Breast epithelium (tissue), 4 donors: ENCODE measurements at places on chromosomes 11 and 22. TPM values are rescaled to one million over a fixed set of nuclear protein-coding genes. Genes with fewer than 3 reads are reported as not detected.

DNA sequence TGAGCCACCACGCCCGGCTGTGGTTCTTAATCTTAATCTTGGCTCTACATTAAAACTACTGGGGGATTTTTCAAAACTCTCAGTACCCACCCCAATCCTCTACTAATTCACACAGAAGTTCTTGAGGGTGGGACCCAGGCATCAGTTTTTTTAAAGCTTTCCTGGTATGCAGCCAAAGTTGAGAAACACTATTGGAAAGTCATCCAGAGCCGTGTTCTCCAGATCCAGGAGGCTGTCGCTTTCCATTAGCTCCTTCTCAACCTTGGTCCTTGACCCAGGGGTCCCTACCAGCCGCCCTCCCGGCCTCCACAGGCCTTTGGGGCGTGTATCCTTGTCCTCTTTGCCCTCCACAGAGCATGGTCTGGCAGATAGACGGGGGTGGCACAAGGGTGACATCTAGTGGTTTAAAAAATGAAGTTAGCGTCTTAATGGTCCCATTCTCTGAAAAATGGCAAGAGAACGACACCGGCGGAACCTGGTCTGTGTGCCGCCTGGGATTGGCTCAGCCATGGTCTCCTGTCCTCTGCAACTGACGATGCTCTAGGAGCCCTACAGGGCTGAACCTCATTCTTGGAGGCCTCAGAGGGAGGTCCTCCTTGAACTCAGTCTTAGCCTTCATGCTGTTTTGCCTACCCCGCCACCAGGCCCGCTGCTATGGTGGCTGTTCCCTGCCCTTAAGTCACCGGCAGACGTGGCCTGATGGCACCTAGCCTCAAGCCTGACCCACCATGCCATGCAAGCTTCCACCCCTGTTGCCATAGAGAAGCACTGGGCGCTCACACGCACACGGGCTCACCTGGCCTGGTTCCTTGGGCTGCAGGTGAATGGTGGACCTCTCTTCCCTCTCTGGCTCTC, 152.0 kb upstream of the SYN3 start:
- no peak for DNase-seq

RASGRP2 gene
- 10.0 TPM for total RNA-seq

- DNase-seq: no peak
Observed at GRCh38 chr11:94866936-94867795, 99.0 kb downstream of the AMOTL1 start.

DNA sequence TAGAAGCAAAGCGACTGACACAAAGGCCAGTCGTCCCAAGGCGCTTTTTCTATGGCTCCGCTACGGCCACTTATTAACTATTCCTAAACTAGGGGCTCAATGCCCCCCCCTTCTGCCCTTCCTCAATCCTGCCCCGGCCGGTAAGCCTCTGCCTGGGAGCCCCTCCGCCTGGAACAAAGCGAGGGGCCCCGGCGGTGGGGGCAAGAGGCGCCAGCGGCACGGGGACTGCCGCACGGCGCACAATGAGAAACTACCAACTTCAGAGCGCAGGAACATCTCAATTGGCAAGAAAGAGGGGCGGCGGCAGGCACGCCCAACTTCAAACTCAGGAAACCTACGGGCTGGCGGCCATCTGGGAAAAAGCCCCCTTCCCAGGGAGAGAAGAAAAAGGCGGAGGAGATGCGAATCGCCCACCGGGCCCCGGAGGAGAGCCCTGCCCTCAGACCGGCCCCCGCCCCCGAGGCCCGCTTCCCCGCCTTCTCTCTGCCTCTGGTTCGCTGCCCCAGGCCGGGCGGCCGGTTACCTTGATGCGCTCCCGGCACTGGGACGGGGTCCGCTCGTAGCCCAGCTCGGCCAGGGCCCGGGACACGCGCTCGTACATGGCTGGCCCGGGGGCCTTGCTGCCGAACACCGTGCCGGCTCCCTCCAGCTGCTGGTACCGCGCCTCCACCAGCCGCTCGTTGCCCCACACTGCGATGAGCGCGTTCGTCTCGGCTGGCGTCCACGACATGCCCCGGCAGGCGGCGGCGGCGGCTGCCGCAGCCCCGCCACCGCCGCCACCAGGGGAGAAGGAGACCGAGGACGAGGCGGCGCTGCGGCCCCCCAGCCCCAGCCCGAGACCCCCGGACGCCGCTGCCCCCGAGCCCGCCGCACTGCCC, 619 bp downstream of the MSANTD2 start:
- DNase-seq: no peak

- DNase-seq: peak; percentile 71
Observed at GRCh38 chr22:31082606-31083376, 1.7 kb downstream of the SMTN start.

- DNase-seq: no peak
Observed at GRCh38 chr11:72233773-72234513, 9.4 kb downstream of the INPPL1 start.
